Mesenteric fat pad (tissue), 1 donor: ENCODE measurements at places on chromosomes 1 and 21. TPM values are rescaled to one million over a fixed set of nuclear protein-coding genes. Genes with fewer than 3 reads are reported as not detected.
A peak's percentile ranks its signal among the peaks of the same experiment; 100 is the strongest.

GRCh38 chr1:113809670-113810602, 2.3 kb downstream of the RSBN1 start:
- DNase-seq, result no peak

GRCh38 chr1:17892851-17893250, 137.7 kb downstream of the ACTL8 start:
- DNase-seq, result peak; percentile 51

- no peak for DNase-seq
Observed at GRCh38 chr1:30416221-30416820, 307.1 kb downstream of the MATN1 start.

Gene FMO4
- 3.6 TPM for total RNA-seq
